ENCODE measurements at places on chromosomes 7 and 10.

GRCh38 chr7:151631953-151632749, 112.5 kb upstream of the RHEB start:
- DNase-seq: peak; percentile 53

- no peak for DNase-seq
Measured at GRCh38 chr10:51462076-51462779, 237.2 kb downstream of the CSTF2T start.

- no peak for DNase-seq
Measured at GRCh38 chr10:111578076-111578475, 501.2 kb downstream of the ADRA2A start.

DNA sequence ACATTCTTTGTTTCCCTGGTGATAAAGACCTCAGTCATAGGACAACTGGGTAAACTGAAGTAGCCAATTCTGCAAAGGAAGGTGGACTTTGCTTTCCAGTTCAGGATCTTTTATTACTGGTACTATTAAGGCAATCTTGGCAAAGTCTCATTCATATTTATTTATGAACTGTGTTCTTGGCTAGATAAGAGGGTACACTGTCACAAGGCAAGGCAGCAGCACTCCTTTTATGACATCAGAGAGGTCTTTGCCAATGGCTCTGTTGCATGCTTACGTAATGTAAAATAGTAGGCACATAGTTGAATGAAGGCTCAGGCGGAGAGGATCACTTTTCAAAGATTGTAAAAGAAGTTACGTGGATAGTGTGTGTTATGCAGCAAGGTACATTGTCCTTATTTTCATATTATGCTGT, 63.7 kb upstream of the PDK4 start:
- no peak for DNase-seq

GRCh38 chr10:88292185-88292514, 291.0 kb downstream of the RNLS start:
- DNase-seq: no peak

DNA sequence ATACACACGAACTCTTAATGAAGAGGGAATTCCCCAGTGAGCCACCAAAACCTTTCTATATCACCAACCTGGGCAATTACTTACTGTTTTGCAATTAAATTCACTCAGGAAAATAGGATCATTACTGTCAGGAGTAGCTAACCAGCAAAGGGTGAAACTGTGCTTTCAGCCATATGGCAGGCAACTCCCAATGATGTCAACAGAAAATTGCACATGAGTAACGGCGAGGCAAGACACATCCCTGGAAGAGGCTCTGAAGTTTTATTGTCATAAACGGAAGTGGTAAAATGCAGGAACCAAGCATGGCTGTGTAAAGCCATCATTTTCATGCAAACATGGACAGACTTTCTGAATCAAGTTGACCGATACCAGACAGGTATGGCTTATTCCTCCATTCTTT, 548.9 kb upstream of the AUTS2 start:
- peak; percentile 23 for DNase-seq

GRCh38 chr10:13654118-13654830, 67.5 kb downstream of the PRPF18 start:
- DNase-seq: no peak

- no peak for DNase-seq
Measured at GRCh38 chr7:4450483-4450882, 231.6 kb upstream of the FOXK1 start.

GRCh38 chr10:128814782-128815181, 652.3 kb upstream of the MGMT start:
- DNase-seq: no peak

- DNase-seq: no peak
Measured at GRCh38 chr10:66823301-66823700, 102.5 kb upstream of the LRRTM3 start.

- DNase-seq: no peak
Measured at GRCh38 chr10:1310271-1310789, 254.1 kb downstream of the WDR37 start.

DNA sequence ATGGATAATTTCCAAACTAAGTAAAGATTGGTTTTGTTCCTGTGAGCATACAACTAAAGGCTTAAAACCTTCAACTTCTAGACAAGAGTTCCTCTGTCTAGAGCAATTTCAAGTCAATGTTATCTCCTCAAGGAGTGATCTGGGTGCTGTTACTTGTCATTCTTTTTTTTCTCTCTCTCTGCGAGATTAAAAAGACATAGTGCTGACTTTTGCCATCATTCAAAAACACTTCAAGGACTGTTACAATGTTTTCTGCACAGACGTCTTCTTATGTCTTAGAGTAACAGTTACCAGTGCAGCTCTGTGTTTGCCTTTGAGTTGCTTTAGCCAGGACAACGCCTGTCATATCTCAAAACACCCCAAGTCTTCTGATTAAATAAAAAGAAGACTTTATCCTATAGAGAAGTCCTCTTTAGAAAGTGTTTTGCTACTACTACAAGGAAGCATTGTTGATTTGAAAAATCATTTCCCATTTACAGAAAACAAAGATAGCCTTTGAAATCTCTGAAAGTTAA, 263.5 kb upstream of the FERD3L start:
- no peak for DNase-seq

DNA sequence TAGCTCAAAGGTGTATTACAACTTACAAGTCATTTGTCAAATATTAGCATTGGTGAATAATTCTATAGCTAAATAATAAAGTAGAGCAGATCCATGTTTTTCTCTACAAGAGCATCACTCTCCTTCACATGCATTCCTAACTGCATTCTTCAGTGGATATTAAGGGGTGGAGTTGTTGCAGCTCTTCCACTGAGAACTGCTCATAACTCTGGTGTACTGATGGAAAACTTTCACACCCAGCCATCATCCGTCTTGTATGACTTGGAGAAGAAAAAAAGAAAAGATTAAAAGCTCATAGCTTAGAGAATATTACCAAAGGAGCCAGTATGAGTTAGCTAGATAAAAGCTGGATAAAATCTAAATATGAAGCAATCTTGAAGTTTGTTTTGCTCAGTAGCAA, 10.2 kb upstream of the FAM13C start:
- DNase-seq: no peak
